Astrocyte (in vitro differentiated cells and primary cell): ENCODE measurements at places on chromosomes 1 and 21. TPM values are rescaled to one million over a fixed set of nuclear protein-coding genes. Genes with fewer than 3 reads are reported as not detected.

LRRC53 gene
- not detected in 2 replicates for total RNA-seq

RAVER2 gene
- 6.6 and 7.1 TPM in 2 replicates for total RNA-seq

RHEX gene
- total RNA-seq: not detected in 2 replicates

LCE1C gene
- not detected in 2 replicates for total RNA-seq

A3GALT2 gene
- total RNA-seq: not detected in 2 replicates

CYP4X1 gene
- 0.24 TPM in 1 of 2 replicates, not detected in the other for total RNA-seq

AGT gene
- total RNA-seq: 1.2 and 3.0 TPM in 2 replicates

TIE1 gene
- 0.87 and 0.98 TPM in 2 replicates for total RNA-seq

SPATA45 gene
- 0.65 TPM in 1 of 2 replicates, not detected in the other for total RNA-seq

GJB5 gene
- not detected in 2 replicates for total RNA-seq

ADAMTSL4 gene
- total RNA-seq: 5.3 and 6.7 TPM in 2 replicates

SELL gene
- 0.54 and 1.5 TPM in 2 replicates for total RNA-seq

DMBX1 gene
- total RNA-seq: 0.07 and 0.29 TPM in 2 replicates

LIX1L gene
- total RNA-seq: 35.4 and 37.2 TPM in 2 replicates

IGSF21 gene
- not detected in 2 replicates for total RNA-seq

AMY1C gene
- total RNA-seq: not detected in 2 replicates

SELENON gene
- 64.1 and 67.0 TPM in 2 replicates for total RNA-seq

CFHR1 gene
- total RNA-seq: 0.23 TPM in 1 of 2 replicates, not detected in the other

RNU1-2 gene
- 1,356 and 1,553 TPM in 2 replicates for total RNA-seq

HSD3B2 gene
- total RNA-seq: not detected in 2 replicates

AGPAT3 gene
- total RNA-seq: 34.7 and 35.6 TPM in 2 replicates

GJA8 gene
- total RNA-seq: not detected in 2 replicates

HAX1 gene
- total RNA-seq: 82.2 and 89.9 TPM in 2 replicates

LYPLA2 gene
- total RNA-seq: 79.0 and 91.7 TPM in 2 replicates

PCP4L1 gene
- total RNA-seq: 0.26 TPM in 1 of 2 replicates, not detected in the other

IVL gene
- 0.16 TPM in 1 of 2 replicates, not detected in the other for total RNA-seq

ZNF593OS gene
- not detected in 2 replicates for total RNA-seq

TRAF3IP3 gene
- total RNA-seq: not detected in 2 replicates

SLC45A3 gene
- 6.8 and 7.1 TPM in 2 replicates for total RNA-seq

MCOLN3 gene
- 0.41 and 0.75 TPM in 2 replicates for total RNA-seq

RBP7 gene
- 1.0 TPM in 1 of 2 replicates, not detected in the other for total RNA-seq

ARHGEF16 gene
- total RNA-seq: 3.7 and 4.1 TPM in 2 replicates

FABP3 gene
- total RNA-seq: 13.5 and 20.4 TPM in 2 replicates

ALX3 gene
- not detected in 2 replicates for total RNA-seq

ZYG11A gene
- total RNA-seq: 0.24 and 0.30 TPM in 2 replicates

TOR1AIP1 gene
- 37.4 and 39.6 TPM in 2 replicates for total RNA-seq
